ENCODE measurements at places on chromosomes 7 and 10. TPM values are rescaled to one million over a fixed set of nuclear protein-coding genes. Genes with fewer than 3 reads are reported as not detected.

Gene IL6
- not detected for total RNA-seq

Gene C10orf105
- not detected for total RNA-seq

Gene TMEM139
- not detected for total RNA-seq

Gene TMEM176B
- 2.4 TPM for total RNA-seq

Gene LLCFC1
- not detected for total RNA-seq

Gene GRID2IP
- 0.41 TPM for total RNA-seq

Gene ASCC1
- 25.7 TPM for total RNA-seq

Gene MOGAT3
- not detected for total RNA-seq

- DNase-seq = no peak
Observed at GRCh38 chr7:11332186-11332864, 358.7 kb downstream of the PHF14 start.

DNA sequence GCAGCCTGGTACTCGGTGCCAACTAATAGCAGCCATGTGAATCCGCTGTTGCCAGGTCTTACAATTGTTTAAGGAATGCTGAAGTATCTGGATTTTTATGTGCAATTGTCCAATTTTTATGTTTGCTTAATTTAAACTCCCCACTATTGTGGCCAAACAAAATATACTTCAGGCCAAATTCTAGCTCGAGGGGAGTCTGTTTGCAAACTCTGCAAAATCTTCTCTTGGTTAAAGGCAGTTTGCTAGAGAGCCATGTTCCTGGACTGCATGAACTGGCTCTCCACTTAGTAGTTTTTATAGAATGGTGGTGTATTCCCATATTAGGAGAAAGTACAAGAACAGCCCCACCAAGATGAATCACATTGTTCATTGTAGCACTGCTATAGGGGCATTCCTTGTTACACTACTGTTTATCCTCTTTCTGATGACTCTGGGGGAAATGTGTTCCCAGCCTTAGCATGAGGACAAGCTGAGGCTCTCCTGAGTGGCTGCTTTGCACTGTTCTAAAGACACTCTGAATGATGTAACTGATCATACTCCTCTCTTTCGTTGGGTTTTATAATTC is 178.0 kb upstream of the GLI3 start:
- no peak for DNase-seq

DNA sequence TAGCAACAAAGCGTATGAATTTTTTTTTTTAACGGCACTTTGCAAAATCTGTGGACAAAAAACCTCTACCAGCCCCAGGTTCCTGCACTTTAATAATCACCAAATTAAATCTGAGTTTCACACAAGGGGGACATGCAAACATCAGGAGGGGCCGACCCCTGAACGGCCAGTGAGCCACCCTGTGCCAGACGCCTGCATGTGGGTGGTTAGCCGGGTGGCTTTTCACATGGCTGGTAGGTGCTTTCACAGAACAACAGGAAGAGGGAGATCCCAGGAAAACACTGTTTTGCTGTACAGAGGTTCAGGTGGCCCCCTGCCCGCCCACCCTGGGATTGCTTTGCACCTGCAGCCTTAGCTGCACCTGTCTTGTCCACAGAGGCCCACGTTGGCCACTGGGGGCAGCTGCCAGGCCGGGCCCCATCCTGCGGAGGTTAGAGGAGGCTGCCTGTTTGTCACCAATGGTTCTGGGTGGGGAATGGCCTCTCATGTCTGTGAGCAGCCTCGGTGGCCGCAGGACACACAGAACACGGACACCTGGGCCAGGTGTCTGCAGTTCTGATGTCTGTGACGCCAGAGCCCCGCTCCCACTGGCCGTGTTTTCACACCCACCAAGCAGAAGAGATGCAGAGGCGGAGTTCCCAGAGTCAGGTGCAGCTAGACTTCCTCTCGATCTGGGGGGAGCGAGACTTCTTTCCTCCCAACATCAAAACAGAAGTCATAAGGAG is 107.7 kb downstream of the FAM53B start:
- DNase-seq = no peak

DNA sequence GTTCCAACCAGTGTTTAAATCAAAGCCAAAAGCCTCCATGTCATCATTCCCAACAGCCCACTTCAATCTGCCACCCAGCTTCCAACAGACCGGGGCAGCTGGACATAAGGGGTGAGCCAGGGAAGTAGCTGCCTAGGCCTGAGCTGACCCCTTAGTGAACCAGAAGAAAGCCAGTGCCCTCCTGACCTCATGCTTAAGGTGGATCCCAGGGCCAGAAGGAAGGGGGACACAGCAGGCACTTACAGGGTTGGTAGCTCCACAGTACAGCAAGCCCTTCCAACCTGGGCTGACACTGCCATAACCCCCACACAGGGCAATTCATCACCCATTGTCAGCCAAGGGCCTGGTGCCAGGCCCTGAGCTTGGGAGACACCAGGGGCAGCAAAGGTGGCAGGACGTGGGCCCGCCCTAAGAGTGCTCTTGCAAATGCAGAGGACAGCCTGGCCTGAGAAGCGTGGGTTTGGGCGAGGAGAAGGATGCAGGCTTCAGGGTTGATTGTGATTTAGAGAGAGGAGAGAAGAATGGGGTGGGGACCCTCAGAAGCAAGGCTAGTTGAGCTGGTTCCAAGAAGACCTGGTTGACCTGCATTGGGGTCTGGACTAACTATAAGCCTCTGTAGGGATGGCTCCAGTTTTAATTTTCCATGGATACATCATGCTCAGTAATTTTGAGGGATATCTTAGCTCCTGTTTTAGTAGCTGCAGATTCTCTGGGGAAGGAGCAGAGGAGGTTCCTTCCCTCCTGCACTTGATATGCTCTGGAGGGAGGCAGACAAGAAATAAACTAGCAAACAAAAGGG is 3.1 kb upstream of the CYP26A1 start:
- no peak for DNase-seq

- no peak for DNase-seq
Observed at GRCh38 chr10:13925971-13926780, 339.4 kb downstream of the PRPF18 start.

- no peak for DNase-seq
Observed at GRCh38 chr10:29039091-29039490, 249.8 kb upstream of the LYZL1 start.

DNA sequence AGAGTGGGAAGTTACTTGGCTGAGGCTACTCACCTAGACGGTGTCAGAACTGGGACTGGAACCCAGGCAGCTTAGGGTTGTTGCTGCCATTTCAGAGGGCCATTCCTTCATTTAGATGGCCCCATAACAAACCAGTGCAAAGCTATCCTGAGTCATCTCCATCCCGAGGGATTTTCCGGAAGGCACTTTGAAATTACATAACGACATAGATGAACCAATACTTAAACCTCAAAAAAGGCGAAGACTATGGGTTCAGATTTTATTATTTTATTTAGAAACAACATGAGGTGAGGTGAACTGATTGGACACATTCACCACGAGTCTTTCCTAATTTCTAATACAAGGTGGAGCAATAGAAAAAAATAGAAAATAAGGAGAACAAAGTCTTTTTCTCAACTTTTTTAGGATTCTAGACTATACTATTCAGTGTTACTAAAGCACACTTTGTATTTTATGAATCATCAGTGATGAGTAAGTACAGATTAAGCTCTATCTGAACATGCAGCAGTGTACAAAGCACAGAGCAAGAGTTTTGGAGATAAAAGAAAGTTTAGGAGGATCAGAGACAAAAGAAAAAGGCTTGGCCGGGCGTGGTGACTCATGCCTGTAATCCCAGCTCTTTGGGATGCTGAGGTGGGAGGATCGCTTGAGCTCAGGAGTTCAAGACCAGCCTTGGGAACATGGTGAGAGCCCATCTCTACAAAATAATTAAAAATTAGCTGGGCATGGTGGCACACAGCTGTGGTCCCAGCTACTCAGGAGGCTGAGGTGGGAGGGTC is 79.5 kb upstream of the SVIL start:
- DNase-seq = no peak

DNA sequence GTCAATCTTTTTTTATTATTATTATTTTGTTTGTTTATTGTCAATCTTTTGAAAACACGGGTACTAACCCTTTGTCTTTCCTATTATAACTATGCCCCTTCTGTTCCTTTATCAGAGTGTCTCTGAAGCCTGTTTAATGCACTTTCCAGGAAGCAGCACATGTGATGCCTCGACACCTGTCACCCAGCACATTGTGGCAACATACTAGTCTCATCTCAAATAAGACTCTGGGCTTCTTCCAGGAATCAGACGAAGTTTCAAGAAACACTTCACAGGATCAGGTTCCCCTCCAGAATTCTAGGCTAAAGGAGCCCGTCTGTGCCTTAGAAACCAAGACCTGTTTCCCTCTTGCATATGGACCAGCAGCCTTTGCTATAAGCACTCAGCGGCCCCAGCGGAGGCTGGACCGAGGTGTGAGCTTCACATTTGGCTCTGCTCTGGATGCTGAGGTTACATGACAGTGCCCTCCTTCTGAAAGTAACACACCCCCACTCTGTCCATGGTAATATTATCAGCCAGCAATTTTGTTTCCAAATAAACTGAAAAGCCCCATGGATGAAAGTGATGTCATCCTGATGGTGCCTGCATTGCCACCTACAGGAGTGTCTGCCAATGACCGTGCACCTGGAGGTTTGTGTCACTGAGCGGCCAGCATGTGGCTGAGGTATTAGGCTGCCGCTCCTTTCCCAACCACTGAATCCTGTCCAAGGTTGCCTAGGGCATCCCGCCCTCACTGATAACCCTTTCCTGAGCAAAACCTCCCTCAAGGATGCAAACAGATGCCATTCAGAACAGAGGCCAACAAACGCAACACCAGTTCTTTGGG is 38.1 kb downstream of the MKI67 start:
- no peak for DNase-seq

DNA sequence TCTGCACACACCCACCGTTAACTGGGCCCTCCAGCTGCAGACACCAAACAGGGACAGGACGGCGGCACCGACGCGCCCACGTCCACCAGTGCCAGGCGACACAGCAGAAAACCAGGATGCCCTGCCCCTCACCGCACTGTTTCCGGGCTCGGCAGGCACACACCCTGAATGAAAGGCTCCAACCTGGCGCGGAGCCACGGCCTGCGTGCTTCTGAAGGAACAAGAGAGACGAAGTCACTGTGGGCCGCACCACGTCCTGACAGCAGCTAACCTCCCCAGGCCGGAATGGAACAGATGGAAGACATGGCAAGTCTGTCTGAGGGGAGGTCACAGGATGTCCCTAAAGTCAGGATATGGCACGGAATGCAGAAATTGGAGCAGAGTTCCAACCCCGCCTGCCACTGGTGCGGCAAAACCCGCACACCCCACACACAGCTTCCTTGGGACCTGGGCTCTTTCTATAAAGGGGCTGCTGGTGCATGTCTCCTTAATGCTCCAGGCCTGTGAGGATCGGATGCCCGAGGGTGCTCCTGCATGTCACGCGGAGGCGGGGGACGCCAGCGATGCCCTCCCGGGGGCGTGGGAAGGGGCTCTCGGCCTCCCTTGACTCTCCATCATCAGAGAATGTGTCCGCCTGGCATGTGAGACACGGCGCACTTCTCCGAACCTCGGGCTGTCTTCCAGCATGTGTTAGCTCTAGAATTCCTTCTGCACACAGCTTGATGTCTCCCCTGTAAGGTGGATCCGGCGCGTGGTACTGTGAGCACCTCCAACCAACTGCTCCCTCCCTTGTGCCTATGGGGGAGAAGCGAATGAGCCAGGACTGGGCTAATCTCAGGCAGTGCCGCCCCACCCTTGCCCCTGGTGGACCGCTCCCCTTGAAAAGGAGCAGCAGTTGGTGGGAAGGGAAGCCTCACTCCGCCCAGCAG is 3.9 kb upstream of the GPER1 start:
- no peak for DNase-seq

- no peak for DNase-seq
Observed at GRCh38 chr7:142353147-142354060, 95.5 kb upstream of the PRSS58 start.

- no peak for DNase-seq
Observed at GRCh38 chr10:66931949-66932343, 6.1 kb downstream of the LRRTM3 start.

GRCh38 chr7:151378011-151378410 is 31.8 kb downstream of the WDR86 start:
- DNase-seq = no peak

GRCh38 chr7:127536394-127536691 is 49.1 kb downstream of the GCC1 start:
- no peak for DNase-seq

DNA sequence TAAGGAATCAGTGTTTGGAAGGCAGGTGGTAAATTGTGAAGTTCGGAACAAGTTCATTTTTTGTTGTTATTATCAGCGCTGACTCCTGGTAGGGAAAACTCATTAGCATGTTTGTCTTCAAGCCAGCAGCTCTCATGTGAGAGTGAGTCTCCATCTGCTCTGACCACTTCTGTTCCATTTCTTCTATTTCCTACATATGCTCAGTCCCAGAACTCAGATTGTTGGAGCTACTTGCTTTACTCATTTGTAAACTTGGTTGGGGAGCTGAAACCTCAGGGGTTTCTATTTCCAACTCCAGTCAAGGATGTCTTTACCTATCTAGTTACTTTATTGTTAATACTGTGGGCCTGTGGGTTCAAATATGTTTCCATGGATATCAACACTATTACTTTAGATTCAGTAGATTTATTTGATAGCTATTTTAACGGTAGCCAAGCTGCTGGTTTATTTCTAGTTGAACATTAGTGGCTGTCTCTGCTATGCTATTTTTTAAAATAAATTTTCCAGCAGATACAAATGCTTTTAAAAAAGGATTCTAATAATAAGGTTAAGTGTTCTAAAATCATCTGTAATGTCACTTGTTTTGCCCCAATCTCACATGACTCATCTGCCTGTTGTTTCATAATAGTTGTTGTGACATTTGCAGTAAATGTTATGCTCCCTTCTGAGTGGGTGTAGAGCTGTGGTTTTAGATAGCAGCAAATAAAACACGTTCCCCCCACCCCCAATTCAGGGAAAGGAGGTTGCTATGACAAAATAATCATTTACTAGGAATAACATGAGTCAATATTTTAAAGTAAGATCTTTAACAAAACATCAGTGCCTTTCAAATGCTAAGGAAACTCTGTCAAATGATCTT is 143.3 kb downstream of the HDAC9 start:
- DNase-seq = no peak

DNA sequence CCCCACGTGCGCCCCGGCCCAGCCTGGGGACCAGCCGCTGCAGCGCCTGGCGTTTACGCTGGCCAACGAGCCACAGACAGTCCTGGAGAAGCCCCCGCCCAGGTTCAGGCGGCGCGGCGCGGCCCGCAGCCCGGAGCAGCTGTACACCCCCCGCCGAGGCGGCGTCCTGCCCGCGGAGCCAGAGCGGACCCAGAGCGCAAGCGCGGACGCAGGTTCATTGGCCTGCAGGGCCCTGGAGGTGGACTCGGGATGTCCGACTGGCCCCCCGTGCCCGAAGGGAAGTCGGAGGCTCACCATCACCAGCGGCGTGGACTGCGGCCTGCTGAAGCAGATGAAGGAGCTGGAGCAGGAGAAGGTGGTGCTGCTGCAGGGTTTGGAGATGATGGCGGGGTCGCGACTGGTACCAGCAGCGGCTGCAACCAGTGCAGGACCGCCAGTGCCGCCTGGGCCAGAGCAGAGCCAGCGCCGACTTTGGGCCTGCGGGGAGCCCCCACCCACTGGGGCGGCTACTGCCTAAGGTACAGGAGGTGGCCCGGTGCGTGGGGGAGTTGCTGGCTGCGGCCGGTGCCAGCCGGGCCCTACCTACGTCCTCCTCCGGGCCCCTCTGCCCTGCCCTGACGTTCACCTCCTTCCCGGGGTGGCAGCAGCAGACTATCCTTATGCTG is 72.0 kb upstream of the KCTD7 start:
- no peak for DNase-seq
